ENCODE measurements at places on chromosomes 11 and 22.

- peaks cover 3% of the 10 kb centered on the region for H3K36me3 ChIP-seq
- no peak for DNase-seq
- H3K27ac ChIP-seq = no peak overlapping the region
These were observed 32.5 kb downstream of the NADSYN1 start for GRCh38 chr11:71485466-71485865.

- DNase-seq = no peak
- H3K36me3 ChIP-seq = peaks cover 80% of the 10 kb centered on the region
- no peak overlapping the region for H3K4me3 ChIP-seq
These were observed 26.8 kb upstream of the PHLDA2 start for GRCh38 chr11:2955906-2956476.

GRCh38 chr11:106523921-106524320 lies 446.5 kb downstream of the AASDHPPT start:
- DNase-seq = no peak
- H3K4me1 ChIP-seq = no peaks in the 10 kb centered on the region
- no peak overlapping the region for H3K4me3 ChIP-seq
- no peaks in the 10 kb centered on the region for H3K27me3 ChIP-seq

DNA sequence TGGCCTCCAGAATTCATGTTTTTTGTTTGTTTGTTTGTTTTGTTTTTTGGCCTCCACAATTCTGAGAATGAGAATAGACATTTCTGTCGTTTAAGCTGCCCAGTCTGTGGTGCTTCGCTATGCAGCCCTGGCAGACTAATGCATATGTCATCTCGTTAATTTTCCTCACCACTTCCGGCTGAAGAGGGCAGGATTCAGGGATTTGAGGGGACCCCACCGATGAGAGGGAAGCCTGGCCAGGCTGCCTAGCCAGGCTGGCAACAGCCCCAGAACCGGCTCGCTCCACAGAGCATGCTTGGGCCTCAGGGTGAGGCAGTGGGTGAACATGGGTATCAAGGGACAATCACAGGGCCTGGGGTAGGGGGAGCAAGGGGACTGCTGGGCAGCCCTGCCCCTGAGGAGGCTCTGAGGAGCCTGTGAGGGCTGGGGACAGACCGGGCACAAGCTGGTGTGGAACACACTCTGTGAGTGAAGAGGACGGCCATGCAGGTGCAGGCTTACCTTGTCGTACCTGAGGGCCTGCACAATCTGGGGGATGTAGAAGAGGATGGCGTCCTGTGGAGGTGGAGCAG lies 47.8 kb upstream of the SERPIND1 start:
- no peak overlapping the region for H3K4me3 ChIP-seq
- no peaks in the 10 kb centered on the region for H3K27me3 ChIP-seq

- peaks cover 19% of the 10 kb centered on the region for H3K4me1 ChIP-seq
- H3K27ac ChIP-seq = no peak overlapping the region
- H3K27me3 ChIP-seq = no peaks in the 10 kb centered on the region
- no peak for DNase-seq
- H3K4me3 ChIP-seq = no peak overlapping the region
These were observed 22.1 kb downstream of the CD6 start for GRCh38 chr11:60993615-60994014.
